ENCODE measurements at places on chromosomes 6 and 20.

GRCh38 chr6:42740725-42741124 lies 5.2 kb downstream of the TBCC start:
- no peak for DNase-seq

GRCh38 chr6:155528982-155529453 lies 73.4 kb upstream of the NOX3 start:
- peak; percentile 34 for DNase-seq

- DNase-seq, result no peak
Observed at GRCh38 chr6:44430326-44430725, 42.8 kb downstream of the CDC5L start.

DNA sequence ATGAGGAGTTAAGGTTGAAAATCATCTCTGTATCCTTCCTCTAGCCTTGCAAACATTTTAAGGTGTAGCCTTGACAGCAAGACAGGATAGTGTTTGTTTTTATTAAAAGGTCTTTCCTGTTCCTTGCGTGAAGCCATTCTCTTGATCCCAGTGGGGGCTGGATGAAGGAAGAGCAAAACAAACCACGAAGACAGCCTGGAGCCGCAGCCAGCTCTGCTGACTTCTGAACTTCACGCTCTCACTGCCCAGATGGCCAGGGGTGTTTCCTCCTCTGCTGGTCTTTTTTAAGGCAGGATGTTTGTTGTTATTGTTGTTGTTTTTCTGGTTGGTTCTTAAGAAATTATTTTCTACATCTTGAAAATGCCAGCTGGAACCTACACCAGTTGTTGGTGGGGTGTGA lies 156.4 kb downstream of the MTHFD1L start:
- DNase-seq, result no peak

GRCh38 chr20:680638-681187 lies 5.1 kb upstream of the SCRT2 start:
- no peak for DNase-seq

- DNase-seq, result no peak
Observed at GRCh38 chr6:45946352-45946751, 69.3 kb downstream of the CLIC5 start.

All from thoracic aorta (tissue), 2 donors.